ENCODE measurements at places on chromosomes 4 and X.

DNA sequence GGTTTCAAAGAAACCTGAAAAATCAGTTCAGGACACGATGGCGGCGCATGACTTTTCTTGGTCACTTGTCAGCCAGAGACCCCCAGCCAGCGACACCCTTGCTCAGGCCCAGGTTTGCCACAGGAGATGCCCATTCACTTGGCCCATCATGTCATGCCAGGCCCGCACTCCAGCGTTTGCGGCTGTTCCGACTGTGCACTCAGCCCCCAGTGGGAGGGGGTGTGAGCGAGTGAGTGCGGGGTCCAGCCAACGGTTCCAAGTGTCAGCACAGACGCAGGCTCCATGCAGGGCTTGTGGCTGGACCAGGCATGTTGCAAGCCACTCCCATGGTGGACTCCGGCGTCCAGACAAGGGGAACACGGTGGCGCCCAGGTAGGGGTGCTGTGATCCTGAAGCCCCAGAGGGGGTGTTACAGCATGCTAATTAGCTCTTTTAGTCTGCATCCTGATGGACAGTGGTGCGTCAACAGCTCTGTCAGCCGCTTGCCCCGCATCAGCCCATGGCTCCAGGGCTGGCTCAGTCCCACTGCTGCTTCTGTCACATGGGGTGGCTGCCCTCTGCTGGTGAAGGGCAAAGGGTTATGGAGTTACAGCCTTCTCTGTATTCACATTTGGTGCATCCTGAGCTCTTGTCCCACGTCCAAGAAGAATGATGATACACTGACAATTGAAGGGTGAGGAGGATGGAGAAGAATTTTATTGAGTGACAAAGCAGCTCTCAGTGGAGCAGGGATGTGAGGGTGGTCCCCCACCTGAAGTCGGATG is 3.7 kb upstream of the MAEA start:
- DNase-seq, result no peak

DNA sequence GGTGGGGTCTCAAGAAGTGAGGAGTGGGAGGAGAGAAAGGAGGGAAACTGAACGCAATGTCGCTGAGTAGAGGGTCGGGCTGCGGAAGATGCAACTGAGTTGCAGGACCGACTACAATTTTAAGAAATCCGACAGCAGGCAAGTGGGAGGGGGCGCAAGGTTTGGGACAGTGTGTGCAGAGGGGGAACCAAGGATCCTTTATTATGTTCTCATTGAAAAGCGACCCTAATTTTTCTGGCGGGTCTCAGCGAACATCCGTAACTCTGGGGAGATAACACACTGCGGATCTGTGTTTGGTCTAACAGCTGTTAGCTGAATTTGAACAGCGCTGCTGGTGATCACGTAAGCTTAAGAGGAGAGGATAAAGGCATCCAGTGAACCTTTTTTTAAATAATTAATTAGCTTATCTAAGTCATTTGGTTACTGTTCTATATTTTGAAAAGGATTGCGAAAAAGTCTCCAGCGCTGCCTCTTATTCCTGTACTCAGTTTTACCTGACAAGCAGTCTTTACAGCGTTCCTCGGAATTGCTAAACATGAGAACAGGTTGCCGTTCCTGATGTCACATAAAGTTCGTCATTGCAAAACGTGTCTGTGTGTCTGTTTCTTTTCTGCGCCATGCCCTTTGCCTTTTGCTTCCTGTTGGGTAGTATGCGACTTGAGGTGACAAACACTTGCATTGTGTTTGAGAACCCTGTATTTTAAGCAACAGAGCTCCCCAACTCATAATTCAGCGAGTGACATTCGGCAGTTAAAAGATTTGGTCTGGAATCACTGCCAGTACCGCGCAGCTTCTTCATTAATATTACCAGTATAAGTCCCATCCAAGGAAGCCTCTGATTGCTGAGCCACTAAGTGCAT is 1.3 kb downstream of the HTR2C start:
- no peak for DNase-seq

DNA sequence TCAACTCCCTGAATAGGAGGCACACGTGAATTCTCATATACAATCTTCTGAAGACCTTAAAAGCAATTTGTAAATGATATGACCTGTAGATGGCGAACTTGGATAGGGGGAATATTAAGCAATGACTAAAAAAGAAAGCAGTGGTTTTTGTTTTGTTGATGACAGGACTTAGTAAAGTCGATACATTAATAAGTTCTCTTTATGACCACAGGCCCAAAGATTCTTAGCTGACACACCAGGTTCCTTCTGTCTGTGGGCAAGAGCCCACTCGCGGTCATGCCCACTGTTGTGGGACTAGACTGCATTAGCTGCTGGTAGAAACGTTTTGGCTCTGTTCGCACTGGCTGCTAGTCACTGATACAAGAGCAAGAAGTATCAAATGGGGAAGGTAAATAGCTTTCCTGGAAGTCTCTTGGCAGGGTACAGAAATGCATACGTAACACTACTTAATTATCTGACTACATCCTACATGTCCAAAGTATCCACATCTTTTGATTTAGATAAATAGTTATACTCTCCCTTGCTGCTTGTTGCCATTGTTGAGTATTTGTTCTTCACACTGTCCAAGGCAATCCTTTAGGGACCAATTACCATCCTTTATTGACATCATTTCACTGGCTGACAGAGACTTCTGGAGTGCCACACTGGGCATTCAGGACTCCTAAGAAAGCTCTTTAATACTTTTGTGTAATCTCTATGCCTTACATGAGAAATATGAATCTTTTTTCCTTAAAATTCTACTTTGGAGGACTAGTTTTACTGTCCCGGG is 31.0 kb downstream of the ALPK1 start:
- DNase-seq, result peak; percentile 52

GRCh38 chrX:100980608-100981497 is 11.3 kb downstream of the ARL13A start:
- DNase-seq, result no peak

DNA sequence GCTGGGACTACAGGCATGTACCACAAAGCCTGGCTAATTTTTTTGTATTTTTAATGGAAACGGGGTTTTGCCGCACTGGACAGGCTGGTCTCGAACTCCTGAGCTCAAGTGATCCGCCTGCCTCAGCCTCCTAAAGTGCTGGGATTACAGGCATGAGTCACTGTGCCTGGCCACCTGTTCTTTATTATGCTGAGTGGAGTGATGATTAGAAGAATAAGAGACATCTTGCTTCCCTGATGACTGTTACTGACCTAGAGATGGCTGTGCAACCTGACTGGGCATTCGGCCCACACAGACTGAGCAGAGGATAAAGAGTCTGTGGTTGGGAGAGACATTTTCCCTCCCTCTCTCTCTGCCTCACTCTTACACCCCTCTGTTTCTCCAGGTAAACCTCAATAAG is 56.7 kb downstream of the SPINK2 start:
- DNase-seq, result no peak

DNA sequence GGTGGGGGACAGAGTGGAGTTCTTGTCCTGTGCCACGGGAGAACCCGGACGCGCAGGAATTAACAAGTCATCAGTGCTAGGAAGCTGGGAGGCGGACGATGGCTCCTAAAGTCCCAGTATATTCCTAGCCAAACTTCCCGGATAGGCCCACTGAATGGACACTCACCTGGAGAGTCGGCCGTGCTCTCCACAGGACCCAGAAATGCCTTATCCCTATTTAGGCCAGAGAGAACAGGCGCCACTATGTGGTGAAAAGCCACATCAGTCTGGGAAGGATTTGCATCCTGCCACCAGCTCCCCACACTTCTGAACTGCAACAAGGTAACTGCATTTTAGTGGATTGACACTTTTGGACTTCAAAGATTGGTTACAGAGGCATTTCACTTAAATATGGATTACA is 1.1 kb downstream of the CFAP299 start:
- no peak for DNase-seq

DNA sequence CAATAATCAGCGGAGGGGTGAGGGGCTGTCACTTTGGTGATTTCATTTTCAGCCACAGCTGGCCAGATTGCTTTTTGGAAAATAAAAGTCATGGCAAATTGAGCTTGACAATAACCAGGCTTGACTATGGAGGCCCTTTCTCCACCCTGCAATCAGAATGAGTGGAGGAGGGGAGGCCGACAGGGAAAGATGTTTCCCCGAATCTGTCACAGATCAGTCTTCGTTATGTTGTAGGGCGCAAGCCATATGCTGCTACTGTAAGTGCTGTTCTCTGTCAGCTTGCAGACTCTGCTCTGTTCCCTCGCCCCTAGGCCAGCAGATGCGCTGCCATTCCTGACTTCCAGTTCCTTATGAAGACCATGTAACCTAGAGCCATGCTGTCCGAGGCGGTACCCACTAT is 114.1 kb downstream of the MGST2 start:
- DNase-seq, result no peak

DNA sequence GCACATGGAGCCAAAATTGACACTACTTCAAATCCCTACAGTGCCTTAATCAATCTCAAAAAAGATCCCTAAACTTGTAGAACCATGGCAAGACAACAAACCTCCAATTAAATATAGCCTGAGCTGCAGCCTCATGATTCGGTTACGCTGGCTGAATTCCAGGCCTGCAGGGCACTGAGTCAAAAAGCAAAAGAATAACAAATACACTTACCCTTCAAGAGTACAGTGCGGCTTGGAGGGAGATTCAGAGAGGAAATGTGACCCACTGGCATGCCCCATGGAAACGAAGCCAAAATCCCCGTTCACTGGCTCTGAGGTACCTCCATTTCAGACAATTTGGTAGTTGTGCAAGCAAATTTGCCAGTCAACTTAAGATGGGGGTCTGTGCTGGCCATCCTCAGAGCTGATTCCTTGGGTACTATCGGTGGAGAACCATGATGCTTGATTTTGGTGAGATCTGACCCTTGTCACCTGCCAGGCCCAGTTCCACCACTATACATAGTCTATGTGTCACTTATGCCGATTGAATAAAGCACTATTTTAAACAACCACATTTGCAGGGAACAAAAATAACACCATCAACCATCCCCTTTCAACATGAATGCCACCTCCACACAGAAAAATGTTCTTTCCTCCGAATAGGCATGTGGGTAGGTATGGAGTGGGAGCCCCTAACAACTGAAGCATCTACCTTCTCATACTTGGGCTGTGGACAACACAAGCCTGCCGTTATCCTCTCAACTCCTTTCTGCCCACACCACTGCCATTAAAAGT is 2.1 kb downstream of the C4orf54 start:
- DNase-seq, result peak; percentile 91

DNA sequence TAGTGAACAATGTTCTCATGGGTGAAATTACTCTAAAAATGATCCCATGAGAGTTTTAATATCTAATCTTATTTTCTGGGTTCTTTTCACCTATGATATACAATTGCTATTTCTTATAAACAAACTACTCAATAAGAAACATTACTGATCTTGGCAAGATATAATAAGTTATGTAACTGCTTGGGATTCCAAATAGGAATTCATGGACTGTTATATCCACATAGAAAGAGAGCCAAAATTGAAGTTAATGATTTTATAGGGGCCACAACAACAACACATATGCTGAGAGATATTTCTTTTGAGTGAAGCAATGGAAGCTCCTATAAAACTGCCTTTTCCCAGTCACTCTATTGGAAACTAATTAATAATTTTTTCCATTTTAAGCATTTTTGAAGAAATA is 90.4 kb upstream of the TLL1 start:
- no peak for DNase-seq

GRCh38 chr4:151329217-151330007 is 4.0 kb upstream of the SH3D19 start:
- no peak for DNase-seq

- DNase-seq, result no peak
Measured at GRCh38 chr4:7414046-7414445, 20.7 kb downstream of the PSAPL1 start.

DNA sequence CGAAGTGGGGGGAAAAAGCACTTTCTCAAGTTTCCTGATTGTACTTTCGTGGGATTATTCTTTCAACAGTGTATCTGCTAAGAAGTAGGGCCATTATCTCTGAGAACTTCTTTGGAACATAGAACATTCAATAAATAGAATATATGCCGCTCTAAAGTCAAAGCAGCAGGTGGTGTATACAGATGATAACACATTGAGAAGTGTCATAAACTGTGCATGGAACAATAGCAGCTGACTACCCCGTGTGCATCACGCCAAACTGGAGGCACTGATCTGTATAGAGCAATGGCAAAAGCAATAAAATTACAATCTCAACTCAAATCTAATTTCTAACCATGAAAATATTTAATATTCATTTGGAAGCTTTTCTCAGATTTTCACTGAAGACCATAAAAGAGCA is 175.3 kb downstream of the DCTD start:
- DNase-seq, result no peak

DNA sequence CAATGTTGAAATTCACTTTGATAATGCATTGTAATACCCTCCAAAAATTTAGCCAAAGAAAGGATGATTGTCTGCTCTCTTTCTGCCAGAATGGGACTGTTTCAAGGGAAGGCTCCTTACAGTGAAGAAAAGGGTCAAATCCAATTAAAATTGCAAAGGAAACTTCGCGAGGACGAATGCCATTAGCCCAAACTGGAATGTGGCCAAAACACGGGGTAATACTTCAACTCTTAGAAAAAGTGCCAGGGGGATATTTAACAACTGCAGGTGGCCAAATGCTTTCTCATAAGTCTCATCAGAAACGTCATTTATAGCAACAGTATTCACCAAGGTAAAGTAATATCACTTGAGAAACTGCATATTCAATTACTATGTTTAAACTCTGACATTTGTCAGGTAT is 29.0 kb downstream of the NKX3-2 start:
- DNase-seq, result no peak

DNA sequence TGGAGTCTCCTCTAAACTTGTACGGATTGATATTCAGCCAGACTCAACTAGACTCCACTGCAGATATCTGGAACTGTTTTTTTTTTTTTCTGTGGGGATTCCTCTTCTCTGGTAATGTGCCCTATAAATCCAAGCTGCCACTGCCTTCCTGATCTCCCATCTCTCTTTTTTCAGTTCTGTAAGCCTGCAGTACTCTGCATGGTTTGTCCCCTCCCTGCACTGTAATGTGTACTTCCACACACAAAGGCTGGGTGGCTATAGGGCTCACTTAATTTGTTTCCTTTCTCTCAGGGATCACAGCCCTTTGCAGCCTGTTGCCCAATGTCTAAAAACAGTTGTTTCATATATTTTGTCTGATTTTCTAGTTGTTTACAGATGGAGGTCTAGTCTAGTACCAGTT is 84.7 kb upstream of the RPA4 start:
- no peak for DNase-seq

DNA sequence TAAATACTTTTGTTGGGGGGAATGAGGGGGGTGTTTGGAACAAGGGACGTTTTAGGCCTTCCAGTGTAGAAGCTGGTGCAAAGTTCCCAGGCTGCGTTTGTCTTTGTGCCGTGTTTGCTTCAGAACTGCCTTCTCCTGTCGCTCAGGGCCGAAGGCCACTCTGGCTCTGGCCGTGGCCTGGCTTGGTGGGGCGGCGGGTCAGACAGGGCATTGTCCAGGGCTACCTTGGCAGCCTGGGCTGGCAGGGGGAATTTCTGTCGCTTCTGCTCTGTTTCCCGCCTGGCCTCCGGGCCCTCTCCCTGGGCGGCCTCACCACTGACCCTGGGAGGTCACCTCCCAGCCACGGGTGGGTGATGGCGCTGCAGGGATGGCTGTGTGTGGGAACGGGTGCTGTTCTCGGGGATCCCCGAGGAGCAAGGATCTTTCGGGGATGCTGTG is 140.0 kb downstream of the COL4A6 start:
- no peak for DNase-seq

GRCh38 chr4:130306566-130306965 is 1210.6 kb downstream of the C4orf33 start:
- no peak for DNase-seq

Measured in foreskin melanocyte (primary cell).